ENCODE measurements at places on chromosomes 7 and 10.
A peak's percentile ranks its signal among the peaks of the same experiment; 100 is the strongest.

- DNase-seq, result no peak
Measured at GRCh38 chr7:44173911-44174693, 15.1 kb downstream of the GCK start.

GRCh38 chr7:12504149-12504548 is 66.4 kb upstream of the SCIN start:
- no peak for DNase-seq

- DNase-seq, result no peak
Measured at GRCh38 chr10:78321000-78321399, 287.3 kb downstream of the RPS24 start.

DNA sequence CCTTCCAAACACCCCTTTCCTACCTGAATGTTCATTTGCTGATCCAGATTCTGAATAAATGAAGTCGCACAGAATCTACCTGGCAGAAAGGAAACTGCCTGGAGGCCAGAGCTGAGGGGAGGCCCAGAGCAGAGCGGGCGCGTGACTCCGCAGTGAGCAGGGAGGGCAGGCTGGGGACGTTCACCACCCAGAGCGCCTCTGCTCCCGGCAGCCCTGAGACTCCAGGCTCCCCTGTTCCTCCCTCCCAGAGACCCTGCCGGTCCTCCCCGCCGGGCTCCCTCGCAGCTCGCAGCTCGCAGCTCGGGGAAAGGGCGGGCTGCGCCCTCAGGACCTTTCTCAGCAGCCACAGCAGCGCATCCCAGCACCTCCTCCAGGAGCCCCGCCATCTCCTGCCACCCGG is 176.7 kb upstream of the ZNF32 start:
- DNase-seq, result no peak

DNA sequence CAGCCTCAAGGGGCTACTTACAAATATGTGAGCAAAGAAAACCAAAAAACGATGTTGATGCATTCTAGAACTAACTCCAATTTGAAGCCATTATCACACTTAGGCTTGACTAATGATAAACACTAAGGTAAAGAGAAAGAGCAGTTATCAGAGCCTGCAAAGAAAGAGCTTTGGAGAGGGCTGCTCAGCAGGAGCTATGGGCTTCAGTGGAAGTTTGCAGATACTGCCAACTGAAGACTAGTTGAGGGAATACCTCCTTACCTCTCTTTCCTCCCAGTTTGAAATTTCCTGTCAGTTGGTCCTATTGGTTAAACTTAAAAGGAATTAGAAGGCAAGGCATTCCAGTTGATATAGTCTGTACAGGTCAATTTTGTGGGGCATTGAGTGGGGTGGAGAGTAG is 498.1 kb upstream of the POT1 start:
- no peak for DNase-seq

GRCh38 chr10:29980084-29980483 is 79.3 kb downstream of the JCAD start:
- no peak for DNase-seq

DNA sequence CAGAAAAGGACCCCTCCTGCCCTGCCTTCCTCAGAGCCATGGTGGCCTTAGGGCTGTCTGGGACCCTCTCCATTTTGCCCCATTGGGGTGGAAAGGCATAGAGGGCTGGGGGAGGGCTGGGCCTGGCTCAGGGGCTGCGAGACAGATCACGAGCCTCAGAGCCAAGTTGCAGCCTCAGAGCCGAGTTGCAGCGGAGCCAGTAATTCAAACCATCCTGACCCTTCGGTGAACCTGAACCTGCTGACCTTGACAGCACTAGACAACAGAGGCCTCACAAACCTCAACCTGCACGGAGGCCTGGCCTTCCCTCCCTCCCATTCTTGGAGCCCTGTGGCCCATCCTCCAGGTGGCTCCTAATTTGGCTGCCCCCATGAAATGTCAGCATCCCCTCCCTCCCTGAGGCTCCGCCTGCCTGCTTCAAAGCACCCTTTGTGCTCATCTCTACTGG is 45.4 kb downstream of the PAX2 start:
- DNase-seq, result no peak

DNA sequence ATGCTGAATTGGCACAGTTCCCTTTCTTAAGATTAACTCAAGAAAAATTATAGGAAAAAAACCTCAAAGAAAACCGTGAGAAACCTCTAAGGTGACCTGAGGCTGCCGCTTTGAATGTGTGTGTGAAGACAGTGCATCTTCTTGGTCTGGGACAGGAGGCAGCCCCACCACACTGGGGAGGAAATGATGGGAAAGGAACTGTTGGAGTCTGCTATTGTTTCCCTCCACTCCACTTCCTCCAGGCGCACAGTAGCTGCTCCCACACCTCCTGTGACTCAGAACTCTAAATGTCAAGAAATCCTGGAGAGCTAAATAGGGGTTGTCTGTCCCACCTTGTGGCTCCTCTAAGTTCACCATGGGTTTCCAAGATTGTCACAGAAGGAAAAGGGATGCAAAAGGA is 179.4 kb downstream of the PDE1C start:
- peak; percentile 21 for DNase-seq

- DNase-seq, result no peak
Measured at GRCh38 chr10:78856421-78856820, 212.3 kb upstream of the ZMIZ1 start.

DNA sequence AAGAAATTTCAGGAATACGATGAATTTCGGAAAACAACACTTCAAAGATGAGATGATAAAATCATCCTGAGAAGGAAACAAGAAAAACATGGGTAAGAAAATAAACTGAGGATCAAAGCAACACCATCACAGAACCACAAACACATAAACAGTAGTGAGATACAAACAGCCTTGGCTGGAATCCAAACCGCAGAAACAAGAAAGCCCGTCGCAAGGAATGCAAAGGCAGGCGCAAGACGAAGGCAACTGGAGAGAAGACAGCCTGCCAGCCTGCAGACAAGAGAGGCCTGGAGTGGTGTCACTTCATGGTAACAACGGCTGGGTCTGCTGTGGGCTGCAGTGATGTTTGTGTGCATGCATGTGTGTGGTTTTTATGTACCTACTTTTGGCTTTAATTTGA is 61.8 kb upstream of the DRGX start:
- no peak for DNase-seq

DNA sequence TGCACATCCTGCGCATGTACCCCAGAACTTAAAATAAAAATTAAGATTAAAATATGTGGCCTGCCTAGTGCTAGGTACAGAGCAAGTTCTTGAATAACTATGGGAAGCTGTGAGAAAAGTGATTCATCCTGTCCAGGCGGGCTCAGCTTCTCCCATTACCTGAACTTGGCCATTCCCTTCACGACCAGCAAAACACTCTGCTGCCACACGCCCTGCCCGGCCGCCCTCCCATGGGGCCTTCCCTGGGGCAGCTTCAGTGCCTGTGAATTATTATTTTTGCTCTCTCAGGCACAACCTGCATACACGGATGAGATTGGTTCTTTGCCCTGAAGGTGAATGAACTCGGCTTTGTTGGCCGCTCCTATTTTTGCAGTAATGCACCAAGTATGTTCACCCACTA is 209.2 kb upstream of the SHH start:
- no peak for DNase-seq

- DNase-seq, result no peak
Measured at GRCh38 chr7:137020351-137020750, 151.9 kb downstream of the CHRM2 start.

DNA sequence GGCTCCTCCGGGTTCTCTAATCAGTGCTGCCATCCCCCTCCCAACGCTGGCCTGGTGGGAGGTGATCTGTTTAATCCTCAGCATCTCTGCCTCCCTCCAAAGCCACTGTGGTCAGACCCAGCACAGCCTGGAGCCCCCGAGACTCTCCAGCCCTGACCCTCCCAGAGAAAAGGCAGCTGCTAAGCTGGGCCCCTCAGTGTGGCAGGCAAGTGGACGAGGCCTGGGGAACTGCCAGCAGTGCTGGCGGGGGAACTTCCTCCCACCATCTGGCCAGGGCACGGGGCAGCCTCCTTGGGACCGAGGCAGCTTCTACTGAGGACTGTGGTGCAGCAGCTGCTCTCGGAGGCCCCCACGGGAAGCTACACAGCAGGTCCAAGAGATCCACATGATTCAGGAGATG is 51.1 kb downstream of the DPYSL4 start:
- no peak for DNase-seq

Data from GDM1 (cell line).